CD8-positive, alpha-beta memory T cell (primary cell): ENCODE measurements at places on chromosomes 3 and 15. TPM values are rescaled to one million over a fixed set of nuclear protein-coding genes. Genes with fewer than 3 reads are reported as not detected.
A peak's percentile ranks its signal among the peaks of the same experiment; 100 is the strongest.

- no peaks in the 10 kb centered on the region for H3K27me3 ChIP-seq
- peaks cover 31% of the 10 kb centered on the region for H3K4me1 ChIP-seq
- DNase-seq: no peak
- H3K4me3 ChIP-seq: no peak overlapping the region
These were observed 2.8 kb upstream of the C15orf40 start for GRCh38 chr15:83014205-83014653.

GRCh38 chr3:145490088-145491048, 670.6 kb downstream of the PLOD2 start:
- H3K27me3 ChIP-seq: no peaks in the 10 kb centered on the region
- H3K36me3 ChIP-seq: no peaks in the 10 kb centered on the region
- H3K27ac ChIP-seq: no peak overlapping the region
- no peaks in the 10 kb centered on the region for H3K4me1 ChIP-seq

DNA sequence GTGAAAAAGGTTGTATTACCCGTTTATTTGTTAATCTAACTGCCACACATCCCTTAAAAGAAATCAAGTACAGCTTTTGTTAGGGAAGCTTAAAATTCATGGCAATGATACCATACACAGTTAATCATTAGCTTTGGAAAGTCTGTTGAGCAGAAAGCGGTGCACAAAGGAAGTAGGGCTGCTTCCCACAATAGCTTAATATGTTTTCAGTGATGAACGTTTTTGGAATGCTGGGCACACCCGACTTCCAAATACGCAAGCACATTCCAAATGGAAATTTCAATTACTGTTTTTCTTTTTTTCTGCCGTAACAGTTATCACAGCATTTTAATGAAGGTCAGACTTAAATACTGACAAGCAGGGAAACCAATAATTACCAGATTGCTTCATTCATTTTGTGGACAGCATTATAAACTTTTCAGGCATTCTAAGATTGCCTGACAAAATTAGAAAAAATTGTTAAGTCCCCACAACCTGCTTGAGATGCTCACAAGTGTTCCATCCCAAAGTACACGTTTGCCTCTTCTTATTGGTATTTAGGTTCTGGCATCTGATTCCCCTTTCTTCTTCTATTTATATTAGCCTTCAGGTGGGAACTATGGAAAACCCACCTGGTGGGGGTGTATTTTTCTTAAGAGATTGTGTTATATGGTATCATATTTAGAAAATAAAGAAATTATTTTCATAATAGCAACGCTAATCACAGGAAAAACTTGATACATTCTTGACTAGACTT, 1.1 kb upstream of the ECT2 start:
- no peaks in the 10 kb centered on the region for H3K36me3 ChIP-seq
- H3K27me3 ChIP-seq: no peaks in the 10 kb centered on the region
- peak overlapping the region; percentile 78 for H3K4me3 ChIP-seq
- DNase-seq: no peak
- H3K27ac ChIP-seq: no peak overlapping the region

- H3K4me3 ChIP-seq: no peak overlapping the region
- H3K27me3 ChIP-seq: no peaks in the 10 kb centered on the region
- no peaks in the 10 kb centered on the region for H3K36me3 ChIP-seq
These were observed 131.6 kb upstream of the RASGRP1 start for GRCh38 chr15:38696109-38696727.

- H3K27ac ChIP-seq: no peak overlapping the region
- no peak for DNase-seq
- H3K4me3 ChIP-seq: no peak overlapping the region
- H3K36me3 ChIP-seq: no peaks in the 10 kb centered on the region
- no peaks in the 10 kb centered on the region for H3K27me3 ChIP-seq
- no peaks in the 10 kb centered on the region for H3K4me1 ChIP-seq
These were observed 14.0 kb upstream of the ALAS1 start for GRCh38 chr3:52183786-52184445.

DNA sequence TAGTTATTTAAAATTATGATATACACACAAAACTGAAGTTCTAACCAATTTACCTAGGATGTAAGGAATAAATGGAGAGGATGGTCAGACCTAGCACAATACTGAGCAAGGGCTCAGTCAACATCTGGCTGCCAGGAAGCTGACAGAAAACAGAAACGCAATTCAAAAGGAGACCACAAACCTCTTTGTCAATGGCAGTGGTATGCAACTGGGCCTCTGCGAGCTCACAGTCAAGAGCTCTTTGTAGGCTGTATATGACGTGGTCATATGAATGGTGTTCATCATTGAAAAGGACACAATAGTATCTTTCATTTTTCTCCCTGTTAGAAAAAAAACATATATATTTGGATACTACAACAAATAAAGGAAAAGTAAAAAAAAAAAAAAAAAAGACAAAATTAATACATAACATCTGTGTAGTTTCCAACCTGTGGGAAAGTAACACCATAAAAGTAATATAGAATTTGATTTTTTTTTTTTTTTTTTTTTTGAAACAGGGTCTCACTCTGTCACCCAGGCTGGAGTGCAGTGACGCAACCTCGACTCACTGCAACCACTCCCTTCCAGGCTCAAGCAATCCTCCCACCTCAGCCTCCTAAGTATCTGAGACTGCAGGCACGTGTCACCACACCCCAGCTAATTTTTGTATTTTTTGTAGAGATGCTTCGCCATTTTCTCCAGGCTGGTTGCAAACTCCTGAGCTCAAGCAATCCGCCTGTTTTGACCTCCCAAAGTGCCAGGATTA, 37.9 kb downstream of the UBR1 start:
- DNase-seq: no peak
- H3K36me3 ChIP-seq: peaks cover 23% of the 10 kb centered on the region
- H3K27me3 ChIP-seq: no peaks in the 10 kb centered on the region
- no peaks in the 10 kb centered on the region for H3K4me1 ChIP-seq
- H3K4me3 ChIP-seq: no peak overlapping the region

DNA sequence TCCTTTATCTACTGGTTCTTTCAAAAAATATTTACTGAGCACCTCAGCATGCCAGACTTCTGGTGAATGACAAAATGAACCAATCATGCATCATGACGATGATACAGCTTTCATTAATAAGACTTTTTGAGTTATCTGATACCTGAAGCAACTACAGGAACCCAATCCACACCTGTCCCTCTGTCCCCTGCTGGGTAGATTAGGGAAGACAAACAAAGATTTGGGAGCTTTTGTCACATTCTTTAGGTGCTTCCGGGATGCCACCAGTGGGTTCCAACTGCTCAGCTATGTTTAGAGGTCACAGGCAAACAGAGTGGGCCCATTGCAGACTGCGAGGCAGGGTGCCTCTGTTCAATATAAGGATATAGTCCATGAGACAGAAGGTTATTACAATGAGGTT, 1020.5 kb upstream of the CFAP20DC start:
- no peak for DNase-seq
- H3K4me1 ChIP-seq: peaks cover 49% of the 10 kb centered on the region
- no peak overlapping the region for H3K4me3 ChIP-seq
- H3K27me3 ChIP-seq: no peaks in the 10 kb centered on the region
- H3K27ac ChIP-seq: no peak overlapping the region

DNA sequence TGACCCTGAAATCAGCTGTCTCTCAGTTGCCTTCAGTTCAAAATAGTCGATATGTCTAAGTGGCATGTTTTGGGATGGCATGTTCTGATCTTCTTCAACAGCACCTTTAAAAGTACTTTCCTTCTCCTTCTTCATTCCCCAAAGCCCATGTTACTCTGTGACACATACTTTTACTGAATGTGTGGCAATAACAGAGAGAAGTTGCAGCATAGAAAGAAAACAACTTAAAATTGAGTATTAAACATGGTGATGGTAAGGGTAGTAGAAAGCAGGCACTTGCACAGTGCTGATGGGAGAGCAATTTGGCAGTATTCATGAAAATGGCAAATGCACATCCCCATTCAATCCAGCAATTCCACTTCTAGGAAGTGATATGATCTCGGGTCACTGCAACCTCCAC, 12.3 kb upstream of the ULK4 start:
- no peaks in the 10 kb centered on the region for H3K4me1 ChIP-seq
- no peaks in the 10 kb centered on the region for H3K27me3 ChIP-seq
- no peaks in the 10 kb centered on the region for H3K36me3 ChIP-seq
- H3K4me3 ChIP-seq: no peak overlapping the region
- H3K27ac ChIP-seq: no peak overlapping the region

- H3K4me1 ChIP-seq: peaks cover 10% of the 10 kb centered on the region
- no peak overlapping the region for H3K4me3 ChIP-seq
- H3K27me3 ChIP-seq: no peaks in the 10 kb centered on the region
- H3K27ac ChIP-seq: no peak overlapping the region
- no peak for DNase-seq
These were observed 323.4 kb downstream of the CHST2 start for GRCh38 chr3:143442814-143443447.

DNA sequence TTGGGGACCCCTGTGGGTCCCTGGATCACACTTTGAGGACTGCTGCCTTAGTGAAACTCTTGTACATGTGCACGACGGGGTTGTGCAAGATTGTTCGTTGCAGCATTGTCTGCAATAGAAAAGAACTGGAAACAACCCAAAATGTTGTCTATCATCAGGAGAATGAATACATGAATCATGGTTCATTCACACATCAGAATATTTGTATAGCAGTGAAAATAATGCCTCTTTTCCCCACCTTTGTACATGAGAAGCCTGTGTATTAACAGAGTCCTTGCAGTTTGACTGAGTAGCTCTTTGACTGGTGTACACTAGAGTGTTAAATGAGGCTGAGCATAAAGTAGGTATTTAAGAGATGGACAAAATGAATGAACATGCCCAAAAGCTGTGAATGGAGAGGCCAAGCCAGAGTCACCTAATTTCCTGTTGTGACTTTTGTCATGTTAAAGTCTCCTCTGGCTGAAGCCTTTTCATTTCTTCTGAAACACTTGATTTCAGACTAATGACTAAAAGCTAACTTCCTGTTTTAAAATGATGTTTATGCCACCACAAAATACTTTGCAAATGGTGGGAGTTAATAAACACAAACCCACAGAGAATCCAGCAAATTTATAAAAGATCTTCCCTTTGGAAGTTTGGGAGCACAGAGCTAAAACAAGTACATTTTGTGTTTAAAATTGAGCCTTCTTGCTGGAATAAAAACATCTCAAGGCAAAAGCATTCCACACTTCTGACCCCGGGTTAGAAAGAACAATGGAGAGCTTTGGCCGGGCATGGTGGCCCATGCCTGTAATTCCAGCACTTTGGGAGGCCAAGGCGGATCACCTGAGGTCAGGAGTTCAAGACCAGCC, 20.6 kb upstream of the USP3 start:
- no peak overlapping the region for H3K27ac ChIP-seq
- no peak overlapping the region for H3K4me3 ChIP-seq
- no peak for DNase-seq

DNA sequence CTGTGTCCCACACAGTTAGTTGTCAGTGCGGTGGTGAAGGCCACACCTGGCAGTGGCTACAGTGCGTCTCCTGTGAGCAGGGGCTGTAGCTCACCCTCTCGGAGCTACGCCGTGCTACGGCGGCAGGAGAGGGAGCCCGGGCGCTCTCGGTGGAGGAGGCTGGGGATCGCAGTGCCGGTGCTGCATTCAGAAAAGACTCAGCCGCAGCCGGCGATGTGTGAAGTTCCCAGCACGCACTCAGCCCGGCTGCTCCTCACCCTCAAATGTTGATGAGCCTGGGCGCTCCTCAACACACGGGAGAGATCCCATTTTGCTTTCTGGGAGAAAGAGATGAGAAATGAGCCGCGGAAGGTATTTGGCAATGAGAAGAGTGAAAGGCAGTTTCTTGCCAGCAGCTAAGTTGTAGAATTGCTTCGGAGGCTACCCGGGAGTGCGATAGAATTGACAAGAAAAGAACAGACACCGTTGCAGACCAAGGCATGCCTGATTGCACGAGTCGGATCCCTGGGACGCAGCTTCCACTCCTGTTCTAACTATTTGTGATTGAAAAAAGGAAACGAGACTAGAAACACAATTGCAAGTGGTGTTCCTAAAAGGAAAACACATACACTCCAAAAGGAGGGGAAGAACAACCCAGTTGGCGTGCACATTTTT, at the start of gene UNC13C:
TSS of gene UNC13C (plus strand) at position 189 of the 654 bp plus-strand sequence. CDS start 34,463 bp downstream, outside the sequence.
- H3K27ac ChIP-seq: no peak within 1 kb of the TSS
- H3K4me3 ChIP-seq: no peak within 1 kb of the TSS
- no peaks in the 10 kb centered on the region for H3K36me3 ChIP-seq
- no peak for DNase-seq
- H3K4me1 ChIP-seq: no peaks in the 10 kb centered on the region
- H3K27me3 ChIP-seq: no peaks in the 10 kb centered on the region

RHOV gene
- total RNA-seq: 0.24 TPM

CSTA gene
- not detected for total RNA-seq

DET1 gene
- 2.8 TPM for total RNA-seq

STX19 gene
- not detected for total RNA-seq

CACNA2D3 gene
- not detected for total RNA-seq

RBMS3 gene
- total RNA-seq: 0.22 TPM

BFSP2 gene
- total RNA-seq: not detected

STRIT1 gene
- not detected for total RNA-seq
